ENCODE measurements at places on chromosomes 2 and 18.

DNA sequence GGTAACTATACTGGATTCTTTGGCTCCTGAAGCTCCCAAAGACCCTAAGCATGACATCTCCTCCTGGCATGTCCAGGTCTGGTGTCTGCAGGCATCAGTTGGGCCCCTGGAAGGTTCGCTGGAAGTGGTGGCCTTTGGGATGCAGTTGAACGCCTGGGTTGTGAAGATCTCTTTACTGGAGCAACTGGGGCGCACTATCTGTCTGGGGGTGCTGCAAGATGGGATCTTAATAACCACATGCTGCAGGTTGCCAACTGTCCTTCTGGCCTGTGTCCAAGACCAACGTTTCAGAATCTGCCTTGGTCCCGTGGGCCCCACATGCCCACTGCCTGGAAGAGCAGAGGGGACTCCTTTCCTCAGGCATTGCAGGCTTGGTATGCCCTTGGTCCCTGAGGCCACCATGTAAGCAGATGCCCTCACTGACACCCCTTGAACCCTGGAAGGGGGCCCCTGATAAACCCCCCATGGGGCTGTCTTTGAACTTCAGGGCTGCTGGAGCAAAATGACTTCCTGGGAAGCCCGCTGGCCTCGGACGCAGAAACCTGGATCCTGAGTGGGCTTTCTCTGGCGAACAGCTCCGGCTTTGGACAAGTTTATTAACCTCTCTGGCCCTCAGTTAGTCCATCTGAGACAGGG lies 101.9 kb downstream of the TWIST2 start:
- no peak for DNase-seq

- DNase-seq = no peak
These were observed 47.6 kb downstream of the GPD2 start for GRCh38 chr2:156483741-156484173.

GRCh38 chr18:79692056-79692455 lies 12.5 kb downstream of the CTDP1 start:
- DNase-seq = no peak

DNA sequence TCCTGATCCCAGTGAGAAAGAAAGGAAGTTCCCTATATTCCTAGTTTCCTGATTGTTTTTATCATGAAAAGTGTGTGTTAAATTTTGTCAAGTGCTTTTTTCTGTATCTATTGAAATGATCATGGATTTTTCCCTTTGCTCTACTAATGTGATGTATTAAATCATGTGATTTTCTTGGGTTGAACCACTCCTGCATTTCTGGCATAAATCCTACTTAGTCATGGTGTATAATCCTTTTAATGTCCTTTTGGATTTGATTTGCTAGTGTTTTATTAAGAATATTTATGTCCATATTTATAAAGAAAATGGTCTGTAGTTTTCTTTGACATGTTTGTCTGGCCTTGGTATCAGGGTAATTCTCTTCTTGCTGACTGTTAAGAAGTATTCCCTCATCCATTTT lies 87.3 kb upstream of the CNGA3 start:
- no peak for DNase-seq

DNA sequence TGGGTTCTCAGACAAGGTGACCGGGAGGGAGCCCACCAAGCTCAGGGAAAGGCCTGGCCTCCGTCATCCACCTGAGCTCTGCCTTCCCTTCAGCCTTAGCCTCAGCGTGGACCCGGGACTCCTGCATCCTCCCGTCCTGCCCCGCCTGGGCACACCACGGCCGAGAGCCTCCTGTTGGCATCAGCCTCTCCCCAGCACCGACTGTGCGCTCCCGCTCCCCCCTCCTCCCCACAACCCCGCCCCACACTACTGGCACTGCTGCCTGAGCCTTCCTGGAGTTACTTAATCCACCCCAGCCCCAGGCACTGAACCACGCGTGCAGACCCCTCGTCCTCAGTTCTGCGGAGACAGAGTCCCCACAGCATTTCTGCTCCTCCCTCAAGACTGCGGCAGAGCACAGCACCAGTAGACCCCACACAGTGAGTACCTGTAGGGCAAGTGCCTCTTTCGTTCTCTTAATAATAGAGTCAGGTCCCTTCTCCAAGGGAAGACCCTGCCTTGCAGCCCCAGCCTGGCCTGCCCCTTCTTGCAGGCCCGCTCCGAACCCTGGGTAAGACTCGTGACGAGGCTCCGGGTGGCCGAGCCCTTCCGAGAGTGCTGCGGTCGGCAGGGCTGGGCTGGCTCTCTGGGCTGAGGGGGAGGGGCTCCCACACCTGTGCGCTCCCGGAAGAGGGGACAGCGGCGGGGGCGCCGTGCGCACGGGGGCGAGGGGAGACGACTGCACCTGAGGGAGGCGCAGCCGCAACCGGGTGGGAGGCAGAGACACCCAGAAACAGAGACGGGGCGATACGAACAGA lies at the start of gene AMER3:
TSS of gene AMER3 (plus strand) at position 285 of the 797 bp plus-strand sequence. CDS start 6,533 bp downstream, outside the sequence.
- DNase-seq = peak; percentile 87

- DNase-seq = no peak
These were observed 143.8 kb downstream of the PIEZO2 start for GRCh38 chr18:11005528-11005927.

DNA sequence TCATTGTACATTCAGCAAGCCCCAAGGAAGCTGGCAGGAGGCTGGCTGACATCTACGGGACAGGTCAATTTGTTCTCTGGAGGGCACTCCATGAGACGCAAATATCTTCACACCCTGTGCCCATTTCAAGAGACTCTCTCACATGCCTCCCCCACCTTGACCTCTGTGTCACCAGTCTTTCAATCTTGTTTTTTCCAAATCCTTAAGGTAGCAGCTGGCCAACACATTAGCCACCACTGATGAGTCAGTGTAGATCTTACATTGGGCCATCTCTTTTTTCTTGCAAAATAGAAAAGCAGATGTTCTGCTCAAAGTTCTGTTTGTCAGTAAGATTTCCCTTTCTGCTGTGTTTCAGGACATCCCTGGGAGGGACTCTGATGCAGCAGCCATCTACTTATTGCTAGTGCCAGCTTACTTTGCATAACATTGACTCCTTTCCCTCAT lies 1.7 kb upstream of the DPP4 start:
- DNase-seq = no peak

DNA sequence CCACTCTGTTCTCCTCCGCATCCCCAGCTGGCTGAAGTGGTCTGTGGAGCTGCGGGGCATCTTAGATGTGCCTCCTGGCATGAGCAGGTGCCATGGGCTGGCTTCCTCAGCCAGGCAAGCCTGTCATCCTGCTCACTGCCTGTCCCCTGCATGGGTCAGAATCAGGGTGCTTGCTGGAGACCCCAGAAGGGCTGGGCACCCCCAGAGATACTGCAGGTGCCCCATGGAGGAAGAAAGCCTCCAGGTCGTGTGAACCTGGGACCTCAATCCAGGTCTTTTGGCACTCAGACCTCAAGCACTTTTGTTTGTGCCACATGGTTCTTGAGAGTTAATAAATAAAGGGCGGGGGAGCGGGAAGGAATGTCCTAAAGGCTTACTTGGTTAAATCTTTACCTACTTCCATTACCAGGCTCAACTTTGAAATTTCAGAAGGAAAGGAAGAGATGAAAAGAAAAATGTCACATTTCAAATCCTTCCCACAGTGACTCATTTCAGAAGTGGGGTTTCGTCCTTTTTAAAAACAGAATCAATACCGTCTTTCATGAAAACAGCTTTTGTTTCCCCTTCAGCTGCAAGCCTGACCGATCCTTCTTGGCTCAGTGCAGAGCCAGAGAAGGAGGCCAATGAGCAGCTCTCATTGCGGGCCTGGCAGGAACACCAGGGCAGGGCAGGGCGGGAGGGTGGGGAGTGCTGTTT lies 69.9 kb downstream of the RHOB start:
- DNase-seq = peak; percentile 24

DNA sequence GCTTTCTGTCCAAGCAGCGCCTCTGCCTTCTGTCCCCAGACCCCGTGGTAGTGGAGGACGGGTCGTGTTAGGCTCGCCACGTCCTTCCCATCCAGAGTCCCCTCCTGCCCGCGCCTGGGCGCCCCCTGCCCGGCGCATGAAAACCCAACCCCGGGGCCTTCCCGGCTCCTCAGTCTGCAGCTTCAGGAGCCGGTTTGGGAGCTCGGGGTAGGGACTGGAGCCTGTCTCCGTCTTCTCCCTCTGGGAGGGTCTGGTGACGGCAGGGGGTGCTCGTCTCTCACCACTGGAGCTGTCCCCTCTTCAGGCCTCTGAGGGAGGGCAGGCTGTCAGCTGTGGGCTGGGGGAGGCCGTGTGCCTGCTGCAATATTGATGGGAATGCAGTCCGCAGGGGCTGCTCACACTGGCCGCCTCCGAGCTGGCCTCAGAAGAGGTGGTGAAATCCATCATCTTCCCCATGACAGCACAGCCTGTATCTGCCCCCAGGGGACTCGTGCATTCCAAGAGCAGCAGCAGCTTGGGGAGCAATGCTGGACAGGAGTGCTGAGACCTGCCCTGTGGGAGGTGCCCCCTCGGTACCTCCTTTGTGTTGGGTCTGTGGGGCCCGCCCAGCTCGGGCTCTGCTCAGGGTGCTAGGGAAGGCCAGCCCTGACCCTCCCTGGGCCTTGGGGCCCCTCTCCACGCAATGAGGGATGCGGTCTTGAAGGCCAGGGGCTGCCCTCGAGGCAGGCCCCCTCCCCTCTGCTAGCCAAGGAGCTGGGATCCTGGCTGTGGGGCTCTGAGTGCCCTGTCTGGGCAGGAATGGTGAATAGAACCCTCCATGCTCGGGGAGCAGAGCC lies 17.8 kb upstream of the KLHL30 start:
- DNase-seq = no peak

GRCh38 chr2:240404174-240404852 lies 31.1 kb upstream of the GPC1 start:
- DNase-seq = no peak

DNA sequence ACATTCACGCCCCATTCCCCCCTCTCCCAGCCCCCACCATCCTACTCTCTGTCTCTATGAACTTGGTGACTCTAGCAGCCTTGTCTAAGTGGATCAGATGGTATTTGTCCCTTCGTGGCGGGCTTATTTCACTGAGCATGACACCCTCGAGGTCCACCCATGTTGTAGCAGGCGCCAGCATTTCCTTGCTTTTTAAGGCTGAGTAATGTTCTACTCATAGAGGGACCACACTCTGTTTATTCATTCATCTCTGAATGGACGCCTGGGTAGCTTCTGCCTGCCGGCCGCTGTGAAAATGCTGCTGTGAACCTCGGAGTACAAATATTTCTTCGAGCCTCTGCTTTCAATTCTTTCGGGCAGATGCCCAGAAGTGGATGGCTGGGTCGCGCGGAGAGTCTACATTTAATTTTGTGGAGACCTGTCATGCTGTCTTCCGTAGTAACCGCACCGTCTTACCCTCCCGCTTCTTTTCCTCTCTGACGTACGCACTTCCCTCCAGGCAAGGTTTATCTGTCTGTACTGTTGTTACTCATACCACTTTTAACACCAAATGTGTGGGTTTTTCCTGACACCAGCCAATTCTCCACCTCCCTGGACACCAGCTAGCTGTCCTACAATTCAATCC lies 5.6 kb downstream of the CROCC2 start:
- DNase-seq = no peak

GRCh38 chr2:179098080-179098689 lies 48.2 kb upstream of the CCDC141 start:
- no peak for DNase-seq

GRCh38 chr18:3209859-3210569 lies 9.8 kb downstream of the MYOM1 start:
- DNase-seq = no peak

DNA sequence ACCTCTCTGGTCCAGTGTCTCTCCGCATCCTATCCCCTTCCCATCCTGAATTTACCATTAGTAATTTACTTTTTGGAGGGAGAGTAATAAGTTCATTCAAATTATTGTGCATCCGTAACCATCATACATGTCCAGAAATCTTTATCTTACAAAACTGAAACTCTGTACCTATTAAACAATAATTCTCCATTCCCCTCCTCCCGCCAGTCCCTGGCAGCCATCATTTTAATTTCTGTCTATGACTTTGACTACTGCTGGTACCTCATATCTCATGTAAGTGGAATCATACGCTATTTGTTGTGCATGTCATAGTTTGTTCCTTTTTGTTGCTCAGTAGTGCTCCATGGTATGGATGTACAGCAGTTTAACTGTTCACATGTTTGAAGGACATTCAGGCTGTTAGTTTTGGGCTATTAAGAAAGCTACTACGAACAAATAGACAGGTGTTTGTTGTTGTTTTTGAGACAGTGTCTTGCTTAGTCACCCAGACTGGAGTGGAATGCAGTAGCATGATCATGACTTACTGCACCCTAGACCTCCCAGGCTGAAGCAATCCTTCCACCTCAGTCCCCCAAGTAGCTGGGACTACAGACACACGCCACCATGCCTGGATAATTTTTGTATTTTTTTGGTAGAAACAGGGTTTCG lies 2.0 kb downstream of the LIMS1 start:
- DNase-seq = no peak

GRCh38 chr18:25144820-25145219 lies 207.1 kb downstream of the ZNF521 start:
- no peak for DNase-seq

DNA sequence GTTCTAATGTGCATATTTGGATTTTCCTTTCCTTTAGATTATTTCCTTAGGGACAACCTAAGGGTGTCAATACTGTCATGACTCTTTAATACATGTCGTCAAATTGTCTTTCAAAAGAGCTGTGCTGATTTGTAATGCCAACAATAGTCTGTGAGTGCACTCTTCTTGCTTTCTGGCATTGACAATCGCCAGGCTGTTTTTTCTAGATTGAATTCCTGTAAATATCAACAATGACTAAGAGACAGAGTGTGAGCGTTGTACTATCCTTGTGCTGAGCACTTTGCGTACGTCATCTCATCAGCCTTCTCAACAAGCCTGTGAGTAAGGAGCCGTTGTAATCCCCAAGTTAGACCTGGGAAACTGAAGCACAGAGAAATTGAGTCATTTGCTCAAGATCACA lies 96.0 kb downstream of the ACOXL start:
- no peak for DNase-seq

- DNase-seq = no peak
These were observed 1.2 kb downstream of the CNOT11 start for GRCh38 chr2:101253703-101254450.

GRCh38 chr2:46950314-46950713 lies 34.7 kb upstream of the MCFD2 start:
- no peak for DNase-seq

DNA sequence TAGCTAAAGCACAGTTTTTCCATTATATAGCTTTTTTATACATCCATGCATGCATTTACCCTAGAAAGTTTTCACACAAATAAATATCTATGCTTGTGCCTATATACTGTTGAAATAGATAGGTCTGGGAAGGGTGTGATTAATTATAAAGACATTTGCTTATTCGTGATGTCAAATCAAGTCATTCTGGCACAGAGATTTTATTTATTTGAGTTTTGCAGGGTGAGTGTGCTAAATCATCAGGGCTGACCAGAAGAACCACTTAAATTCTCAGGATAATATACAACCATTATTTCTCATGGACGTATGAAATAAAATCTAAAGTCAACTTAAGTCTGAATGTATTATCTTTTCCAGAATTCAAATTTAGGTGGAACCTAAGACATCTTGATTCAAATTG lies 295.5 kb downstream of the EPHA4 start:
- no peak for DNase-seq

DNA sequence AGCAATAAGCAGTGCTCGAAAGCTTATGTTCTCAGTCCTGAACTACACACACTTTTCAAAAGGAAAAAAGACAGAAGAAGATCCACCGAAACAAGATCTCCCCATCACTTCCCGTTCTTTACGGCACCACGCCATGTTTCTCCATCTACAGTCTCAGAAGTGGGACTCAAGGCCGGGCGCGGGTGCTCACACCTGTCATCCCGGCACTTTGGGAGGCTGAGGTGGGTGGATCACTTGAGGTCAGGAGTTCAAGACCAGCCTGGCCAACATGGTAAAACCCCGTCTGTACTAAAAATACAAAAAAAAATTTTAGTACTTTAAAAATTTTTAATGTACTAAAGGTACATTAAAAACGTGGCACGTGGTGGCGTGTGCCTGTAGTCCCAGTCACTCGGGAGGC lies 31.2 kb downstream of the ZNF516 start:
- DNase-seq = no peak

Measured in cerebellum (tissue), 4 donors.